WTC11 (cell line): ENCODE measurements at places on chromosomes 1 and 21. TPM values are rescaled to one million over a fixed set of nuclear protein-coding genes. Genes with fewer than 3 reads are reported as not detected.

CLEC20A gene
- not detected in 3 replicates for total RNA-seq

GRCh38 chr1:231396643-231397042, 25.4 kb downstream of the EGLN1 start:
- no peaks in the 10 kb centered on the region for H3K27me3 ChIP-seq
- H3K27ac ChIP-seq: no peak overlapping the region
- H3K4me1 ChIP-seq: peaks cover 18% of the 10 kb centered on the region

DNA sequence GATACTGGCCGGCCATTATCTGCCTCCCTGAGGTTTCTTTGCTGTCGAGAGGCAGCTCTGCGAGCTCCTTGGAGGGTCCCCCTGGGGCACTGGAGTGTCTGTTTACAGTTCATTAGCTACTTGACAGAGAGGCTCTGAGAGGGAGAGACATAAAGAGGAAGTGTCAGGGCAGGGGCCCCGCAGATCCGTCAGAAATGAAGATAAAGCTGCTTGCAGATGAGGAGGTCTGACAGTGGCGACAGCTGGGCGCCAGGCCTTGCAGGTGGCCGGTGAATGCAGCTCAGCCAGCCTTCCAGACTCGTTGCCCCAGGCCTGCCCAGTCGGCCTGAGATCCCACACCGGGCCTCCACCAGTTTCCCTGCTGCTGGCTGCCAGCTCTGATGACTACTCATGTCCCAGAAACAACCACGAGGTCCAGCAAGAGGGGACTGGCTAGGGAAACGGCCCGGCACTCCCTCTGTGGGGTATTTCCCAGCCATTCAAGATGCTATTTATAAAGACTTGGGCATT, 84.7 kb downstream of the DISP3 start:
- no peaks in the 10 kb centered on the region for H3K36me3 ChIP-seq
- 0 out of 2 replicates have a peak, but pooled peaks cover 3% of the 10 kb centered on the region for H3K27me3 ChIP-seq
- no peak overlapping the region for H3K27ac ChIP-seq
- peaks cover 25% of the 10 kb centered on the region for H3K4me1 ChIP-seq
- no peak for DNase-seq

DCAF6 gene
- 13.5 to 17.4 TPM (median 16.1 TPM) in 3 replicates for total RNA-seq

GRCh38 chr1:21586846-21587601, 77.8 kb downstream of the ALPL start:
- H3K4me3 ChIP-seq: no peak overlapping the region
- peaks cover 24% of the 10 kb centered on the region for H3K4me1 ChIP-seq
- peak; percentile 40 for DNase-seq
- H3K27me3 ChIP-seq: peaks cover 16% of the 10 kb centered on the region
- H3K36me3 ChIP-seq: no peaks in the 10 kb centered on the region

GRCh38 chr1:167909691-167910180, 4.2 kb downstream of the ADCY10 start:
- no peak overlapping the region for H3K27ac ChIP-seq
- H3K4me1 ChIP-seq: peaks cover 49% of the 10 kb centered on the region
- H3K36me3 ChIP-seq: peaks cover 23% of the 10 kb centered on the region
- H3K27me3 ChIP-seq: peaks cover 3% of the 10 kb centered on the region; the same call in 1 of the 2 replicates
- no peak for DNase-seq

DNA sequence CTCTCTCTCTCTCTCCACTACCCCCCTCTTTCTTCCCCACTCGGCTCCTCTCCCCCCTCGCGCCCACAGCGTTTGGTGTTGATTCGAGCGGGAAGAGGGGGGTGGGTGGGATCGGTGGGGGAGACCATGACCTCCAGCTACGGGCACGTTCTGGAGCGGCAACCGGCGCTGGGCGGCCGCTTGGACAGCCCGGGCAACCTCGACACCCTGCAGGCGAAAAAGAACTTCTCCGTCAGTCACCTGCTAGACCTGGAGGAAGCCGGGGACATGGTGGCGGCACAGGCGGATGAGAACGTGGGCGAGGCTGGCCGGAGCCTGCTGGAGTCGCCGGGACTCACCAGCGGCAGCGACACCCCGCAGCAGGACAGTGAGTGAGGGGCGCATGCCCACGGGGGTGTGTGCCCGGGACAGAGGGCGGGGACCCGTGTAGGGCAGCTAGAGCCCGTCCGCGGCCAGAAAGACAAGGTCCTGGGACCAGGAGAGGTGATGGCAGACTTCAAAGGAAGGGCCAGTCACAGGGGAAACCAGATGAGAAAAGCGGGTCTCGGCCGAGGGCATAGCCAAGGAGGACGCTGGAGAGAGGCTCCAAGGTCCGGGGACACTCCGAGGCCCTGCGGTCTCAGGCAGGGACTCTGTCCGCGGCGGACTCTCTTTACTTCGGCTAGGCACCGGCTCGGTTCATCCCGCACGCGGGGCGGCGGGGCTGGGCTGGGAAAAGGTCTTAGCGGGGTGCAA, at the start of gene PRRX1:
PRRX1 (plus strand) TSS at position 39 of the 735 bp plus-strand sequence; CDS start at position 127, 88 bp downstream.
- peaks cover 100% of the 10 kb centered on the region for H3K27me3 ChIP-seq
- H3K27ac ChIP-seq: no peak within 1 kb of the TSS
- peak; percentile 54 for DNase-seq
- no peaks in the 10 kb centered on the region for H3K36me3 ChIP-seq
- peaks cover 71% of the 10 kb centered on the region for H3K4me1 ChIP-seq

NPL gene
- total RNA-seq: 3.4 to 4.1 TPM (median 3.6 TPM) in 3 replicates
